ENCODE measurements at places on chromosomes 12 and 14. TPM values are rescaled to one million over a fixed set of nuclear protein-coding genes. Genes with fewer than 3 reads are reported as not detected.

The CLEC6A gene
- not detected for total RNA-seq

The TMEM132C gene
- total RNA-seq = not detected

The PRR13 gene
- total RNA-seq = 178 TPM

The LTB4R2 gene
- 7.9 TPM for total RNA-seq

The AMDHD1 gene
- 0.30 TPM for total RNA-seq

The C12orf75 gene
- 246 TPM for total RNA-seq

The OTOGL gene
- total RNA-seq = 0.16 TPM

The KCNC2 gene
- total RNA-seq = not detected
